PC-3 (cell line): ENCODE measurements at places on chromosomes 4 and X. TPM values are rescaled to one million over a fixed set of nuclear protein-coding genes. Genes with fewer than 3 reads are reported as not detected.

GRCh38 chr4:165301833-165302232 is 25.6 kb upstream of the MSMO1 start:
- no peak for DNase-seq

- DNase-seq, result no peak
Measured at GRCh38 chrX:148784856-148785255, 284.4 kb downstream of the AFF2 start.

DNA sequence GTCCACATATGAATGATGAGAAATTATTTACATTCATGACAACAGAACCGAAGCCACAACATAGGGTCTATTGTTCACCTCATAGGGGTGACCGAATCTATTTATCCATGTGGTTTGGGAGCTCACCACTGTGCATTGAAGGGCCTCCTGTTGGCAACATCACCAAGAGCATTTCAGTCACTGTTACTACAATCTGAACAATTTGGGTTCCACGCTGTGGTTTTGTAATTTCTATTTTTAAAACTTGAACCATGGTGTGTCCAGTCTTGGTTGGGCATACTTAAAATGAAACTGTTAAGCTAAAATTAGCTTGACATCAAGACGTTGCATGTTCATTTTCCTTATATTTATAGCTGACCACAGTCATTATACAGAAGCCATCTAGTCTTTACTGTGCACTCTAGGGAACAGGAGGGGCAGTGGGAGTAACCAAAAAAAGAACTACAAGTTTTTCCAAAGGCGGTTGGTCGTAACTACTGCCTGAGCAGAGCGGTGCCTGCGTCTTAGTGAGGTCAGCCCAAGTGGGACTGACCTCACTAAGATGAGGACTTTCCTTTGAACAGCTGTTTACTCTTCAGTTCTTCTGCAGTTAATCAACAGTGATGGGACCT is 192.1 kb downstream of the SPRY1 start:
- peak; percentile 78 for DNase-seq

NEXMIF gene
- not detected in 2 replicates for total RNA-seq

ZAR1 gene
- total RNA-seq, result not detected in 2 replicates

DNA sequence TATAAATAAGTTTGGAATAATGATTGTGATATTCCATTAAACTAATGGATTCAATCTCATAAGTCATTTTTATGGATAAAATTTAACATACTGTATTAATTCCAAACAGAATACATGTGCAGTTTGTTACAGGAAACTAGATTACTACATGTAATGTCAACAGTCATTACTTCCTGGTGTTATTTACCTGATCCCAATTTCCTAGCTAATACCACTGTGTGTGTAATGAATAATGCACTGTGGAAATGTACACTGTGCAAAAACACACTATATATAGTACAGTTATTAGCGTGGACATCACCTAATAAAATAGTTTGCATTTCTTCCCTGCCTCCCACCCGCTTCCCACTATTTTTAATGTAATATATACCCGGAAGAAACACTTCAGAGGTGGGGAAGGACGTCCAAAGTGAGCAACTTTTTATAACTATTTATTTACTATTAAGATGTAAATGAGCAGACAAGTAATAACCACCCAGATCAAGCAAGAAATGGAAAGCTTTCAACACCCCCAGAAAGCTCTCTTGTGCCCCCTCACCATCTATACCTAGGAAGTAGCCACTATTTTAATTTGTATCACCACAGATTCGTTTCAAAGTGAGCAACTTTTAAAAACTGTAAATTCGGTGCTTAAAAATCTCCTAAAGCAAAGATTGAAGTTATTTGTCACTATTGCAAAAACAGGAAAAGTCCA is 219.1 kb downstream of the THOC2 start:
- peak; percentile 2 for DNase-seq

DNA sequence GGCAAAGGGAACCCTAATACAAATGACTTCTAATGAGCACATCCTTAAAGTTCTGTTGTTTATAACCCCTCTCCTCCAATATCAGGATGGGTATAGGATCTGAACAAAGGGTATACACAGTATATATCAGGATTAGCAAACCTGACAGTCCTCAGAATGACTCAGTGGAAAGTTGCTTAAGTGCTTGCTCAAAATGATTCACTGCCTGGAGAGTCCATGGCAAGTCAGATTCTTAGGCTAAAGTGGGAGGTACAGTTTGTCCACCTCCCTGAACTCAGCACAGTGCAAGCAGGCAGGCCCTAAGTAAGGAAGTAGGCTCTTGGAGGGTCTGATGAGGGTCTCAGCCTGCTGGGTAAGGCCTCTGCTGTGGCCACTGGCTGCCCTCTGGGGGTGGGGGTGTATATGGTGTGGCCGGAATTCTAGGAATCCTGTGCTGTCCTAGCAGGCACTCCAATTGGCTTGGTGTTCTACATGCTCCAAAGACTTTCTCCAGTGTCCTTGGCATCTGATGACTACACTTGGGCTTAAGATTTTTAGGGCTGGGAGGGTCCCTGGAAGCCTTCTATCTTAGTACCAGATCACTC is 54.3 kb downstream of the CHRDL1 start:
- DNase-seq, result peak; percentile 10

GRCh38 chrX:3576886-3577501 is 136.5 kb downstream of the PRKX start:
- no peak for DNase-seq

- no peak for DNase-seq
Measured at GRCh38 chr4:23144707-23145106, 452.0 kb downstream of the GBA3 start.

GRCh38 chr4:173436149-173436579 is 37.2 kb upstream of the SCRG1 start:
- no peak for DNase-seq

DNA sequence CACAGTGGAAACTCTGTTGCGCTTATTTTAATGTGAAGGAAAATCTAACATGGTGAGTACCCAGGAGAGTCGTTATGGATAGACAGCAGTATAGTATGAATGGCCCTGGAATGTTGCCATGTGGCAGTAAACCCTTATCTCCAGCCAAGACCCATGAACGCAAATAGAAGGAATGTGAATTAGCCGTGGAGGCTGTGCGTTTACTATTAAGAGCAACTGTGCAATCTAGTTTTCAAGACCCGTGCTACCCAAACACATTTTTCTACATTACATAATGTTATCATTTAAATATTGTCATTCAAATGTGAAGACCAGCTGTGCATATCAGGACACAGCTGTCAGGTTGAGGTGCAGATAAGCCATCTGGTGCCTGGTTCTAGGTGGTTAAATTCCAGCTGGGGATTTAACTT is 13.3 kb upstream of the AGA start:
- DNase-seq, result no peak

CBR4 gene
- total RNA-seq, result 7.4 and 12.6 TPM in 2 replicates

DNA sequence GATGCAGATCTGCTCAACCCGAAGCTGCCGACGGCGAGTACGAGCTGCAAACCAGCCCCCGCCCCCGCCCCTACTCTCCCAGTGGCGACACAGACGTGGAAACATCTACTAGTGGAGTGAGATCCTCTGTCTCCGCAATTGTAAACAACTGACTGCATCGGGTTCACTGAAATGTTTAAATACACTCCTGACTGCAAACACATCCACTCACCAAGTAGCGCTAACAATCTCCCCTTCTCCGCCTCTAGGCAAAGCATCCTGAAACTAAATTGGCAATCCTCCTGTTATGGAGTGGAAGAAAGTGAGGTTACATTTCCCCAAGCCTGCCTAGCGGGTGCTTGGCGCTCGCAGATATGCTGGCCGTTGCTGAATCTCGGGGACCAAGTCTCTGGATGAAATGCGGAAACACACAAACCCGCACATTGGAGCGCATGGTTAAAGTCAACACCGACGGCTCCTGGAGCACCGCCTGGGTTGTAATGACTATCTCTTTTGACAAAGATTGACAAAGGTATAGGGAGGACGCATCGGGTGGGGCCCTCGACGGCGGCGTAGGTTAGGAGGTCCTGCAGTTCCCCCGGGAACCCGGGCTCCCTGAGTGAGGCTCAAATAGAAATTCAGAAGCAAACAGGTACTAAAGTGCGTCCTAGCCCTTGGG is 117.0 kb upstream of the TEX13C start:
- DNase-seq, result no peak

GRCh38 chrX:85996555-85996954 is 50.8 kb downstream of the CHM start:
- DNase-seq, result no peak

GRCh38 chrX:53223068-53223693 is 1.8 kb downstream of the KDM5C start:
- peak; percentile 22 for DNase-seq

PPP2R2C gene
- 7.0 and 9.5 TPM in 2 replicates for total RNA-seq

CHIC1 gene
- total RNA-seq, result 2.4 and 3.8 TPM in 2 replicates

DNA sequence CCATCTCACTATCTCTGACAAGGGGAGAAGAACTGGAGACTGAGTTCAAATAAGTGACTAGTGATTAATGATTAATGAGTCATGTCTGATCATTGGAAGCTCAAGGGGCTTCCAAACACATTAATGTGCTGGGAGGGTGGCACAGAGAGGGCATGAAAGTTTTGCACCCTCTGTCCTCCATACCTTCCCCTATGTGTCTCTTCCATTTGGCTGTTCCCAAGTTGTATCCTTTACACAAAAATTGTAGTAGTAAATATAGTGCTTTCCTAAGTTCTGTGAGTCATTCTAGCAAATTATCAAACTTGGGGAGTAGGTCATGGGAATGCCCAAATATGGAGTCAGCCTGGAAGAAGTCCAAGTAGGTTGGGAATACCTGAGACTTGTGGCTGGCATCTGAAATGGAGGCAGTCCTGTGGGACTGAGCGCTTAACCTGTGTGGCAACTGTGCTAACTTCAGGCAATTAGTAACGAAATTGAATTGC is 4.1 kb upstream of the FAM200B start:
- DNase-seq, result peak; percentile 94

DNA sequence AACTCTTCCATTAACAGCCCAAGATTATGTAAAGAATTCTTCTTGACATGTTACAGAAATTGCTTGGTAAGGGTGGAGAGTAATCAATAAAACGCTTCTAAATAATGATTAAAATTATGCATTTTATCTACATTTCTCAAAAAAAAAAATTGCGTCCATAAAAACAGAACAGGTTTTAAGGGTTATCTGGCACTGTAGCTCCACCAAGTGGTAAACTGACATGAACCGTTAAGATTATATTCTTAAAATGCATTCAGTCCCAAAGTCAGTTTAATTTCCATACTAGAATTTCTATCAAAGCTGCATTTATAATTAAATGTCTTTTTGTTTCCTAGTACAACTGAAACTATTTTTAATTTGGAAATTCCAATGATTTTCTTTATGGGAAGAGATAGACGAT is 214.0 kb upstream of the UGT8 start:
- DNase-seq, result peak; percentile 57

C4orf50 gene
- not detected in 2 replicates for total RNA-seq

DNA sequence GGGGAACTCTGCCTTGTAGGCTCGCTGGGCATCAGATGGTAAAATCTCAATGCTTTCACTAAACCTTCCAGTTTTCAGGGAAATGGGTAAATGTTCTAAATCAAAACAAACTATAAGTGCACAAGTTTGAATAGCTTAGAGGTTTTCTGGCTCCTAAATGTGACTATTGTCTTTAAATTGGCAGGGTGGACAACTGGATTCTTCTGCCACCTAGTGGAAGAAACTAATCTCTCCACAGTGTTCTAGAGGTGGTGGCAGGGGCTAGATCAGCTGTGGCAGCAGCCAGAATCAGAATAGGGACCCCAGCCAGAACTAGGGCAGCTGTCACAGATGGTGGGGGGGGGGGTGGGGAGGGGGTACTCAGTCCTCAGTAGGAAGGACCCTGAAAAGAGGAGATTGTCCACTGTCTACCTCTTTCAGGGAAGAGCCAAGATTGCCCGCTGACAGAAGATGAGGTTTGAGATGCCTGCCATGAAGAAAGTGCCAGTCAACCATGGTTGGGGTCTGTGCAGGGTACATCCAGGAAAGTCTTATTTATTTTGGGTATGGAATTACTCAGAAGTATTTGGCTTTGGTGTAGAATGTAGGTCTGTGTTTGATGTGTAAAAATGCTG is 201.4 kb downstream of the CCNG2 start:
- peak; percentile 55 for DNase-seq

GRCh38 chr4:76363556-76364290 is 57.2 kb downstream of the STBD1 start:
- DNase-seq, result no peak

DNA sequence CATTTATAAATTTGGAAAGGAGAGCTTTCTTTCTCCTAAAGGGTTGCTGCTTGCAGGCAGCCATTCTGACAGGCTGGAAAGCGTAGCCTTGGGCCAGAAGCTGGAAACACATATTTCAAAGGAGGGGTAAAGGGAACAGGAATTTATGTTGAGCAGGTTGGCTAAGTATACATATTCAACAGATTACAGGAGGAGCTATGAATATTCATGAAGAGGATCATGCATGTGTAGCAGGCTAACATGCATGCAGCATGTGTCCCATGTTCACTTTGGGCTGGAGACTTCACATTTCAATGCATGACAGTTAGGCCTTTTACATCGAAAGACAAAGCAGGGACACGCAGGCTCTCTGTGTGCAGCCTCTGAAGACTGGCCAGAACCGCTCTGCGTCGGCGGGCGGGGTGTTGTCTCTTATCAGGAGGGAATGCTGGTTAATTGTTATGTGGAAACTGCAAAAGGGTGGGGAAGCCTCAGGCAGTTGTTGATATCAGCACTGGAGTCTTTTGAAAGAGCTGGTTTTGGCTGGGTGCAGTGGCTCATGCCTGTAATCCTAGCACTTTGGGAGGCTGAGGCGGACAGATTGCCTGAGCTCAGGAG is 31.5 kb downstream of the CASP3 start:
- no peak for DNase-seq

- peak; percentile 13 for DNase-seq
Measured at GRCh38 chr4:180610324-180610723, 1632.9 kb upstream of the TENM3 start.

CCNA2 gene
- 59.1 and 78.0 TPM in 2 replicates for total RNA-seq

DNA sequence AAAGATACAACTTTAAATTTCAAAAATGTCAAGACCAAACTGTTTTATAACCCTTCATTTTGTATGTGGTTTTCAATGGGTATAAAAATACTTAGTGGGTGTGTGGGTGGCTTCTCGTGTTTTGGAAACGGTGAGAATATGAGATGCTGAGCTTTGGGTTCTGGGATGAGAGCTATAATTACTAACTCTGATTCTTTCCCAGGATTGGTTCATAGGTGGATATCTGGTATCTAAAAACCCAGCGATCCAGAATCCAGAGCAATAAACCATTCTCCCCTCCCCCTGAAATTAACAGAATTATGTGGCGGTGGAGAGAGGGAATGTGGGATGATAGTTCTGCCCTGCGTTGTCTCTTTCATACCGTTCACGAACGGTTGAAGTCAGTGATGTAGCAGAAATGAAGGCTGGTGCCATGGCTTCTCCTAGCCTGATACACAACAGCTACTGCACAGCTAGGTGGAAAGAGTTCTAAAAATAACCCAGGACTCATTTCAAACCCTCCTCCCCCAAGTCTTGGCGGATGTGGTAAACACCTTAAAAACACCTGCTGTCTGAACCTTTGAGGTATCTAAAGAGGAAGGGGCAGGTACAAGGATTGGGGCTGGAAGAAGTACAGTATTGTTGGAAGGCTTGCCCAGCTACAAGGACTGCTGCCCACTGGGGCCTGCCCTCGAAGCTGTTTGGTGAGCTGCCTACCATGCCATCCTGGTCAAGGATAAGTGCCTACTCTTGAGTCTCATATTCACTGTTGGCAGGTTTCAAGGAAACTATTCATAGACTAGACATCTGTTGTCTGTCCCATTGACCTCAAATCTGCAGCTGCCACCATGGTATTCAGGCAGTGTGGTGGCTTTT is 44.5 kb downstream of the SEPTIN11 start:
- DNase-seq, result no peak

GRCh38 chr4:141140391-141141200 is 7.3 kb upstream of the RNF150 start:
- no peak for DNase-seq

GRCh38 chr4:141395246-141395830 is 174.6 kb downstream of the ZNF330 start:
- peak; percentile 20 for DNase-seq
